ENCODE measurements at places on chromosomes 12 and 14.
A peak's percentile ranks its signal among the peaks of the same experiment; 100 is the strongest.

- no peaks in the 10 kb centered on the region for H3K4me1 ChIP-seq
- H3K27me3 ChIP-seq, result no peaks in the 10 kb centered on the region
- no peak overlapping the region for H3K27ac ChIP-seq
- DNase-seq, result no peak
- no peaks in the 10 kb centered on the region for H3K36me3 ChIP-seq
These were observed 151.4 kb downstream of the KTN1 start for GRCh38 chr14:55731311-55731872.

DNA sequence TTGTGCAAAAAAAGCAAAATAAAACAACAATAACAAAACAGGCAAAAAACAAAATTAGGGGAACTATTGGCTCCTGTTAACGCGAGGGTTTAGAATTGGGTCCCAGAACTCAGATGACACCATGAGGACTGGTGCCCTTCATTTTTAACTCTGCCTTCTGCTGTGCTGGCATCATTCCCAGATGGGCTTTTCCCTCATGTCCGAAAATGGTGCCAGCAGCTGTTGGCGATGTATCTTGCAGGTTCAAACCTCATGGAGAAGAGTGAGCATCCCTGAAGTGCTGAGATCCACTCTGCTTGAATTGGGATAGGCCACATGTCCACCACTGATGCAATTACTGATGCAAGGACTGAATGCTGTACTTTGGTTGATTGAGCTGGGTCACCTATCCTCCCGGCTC is 61.1 kb downstream of the MYRFL start:
- H3K27me3 ChIP-seq, result no peaks in the 10 kb centered on the region
- no peaks in the 10 kb centered on the region for H3K36me3 ChIP-seq
- no peaks in the 10 kb centered on the region for H3K4me1 ChIP-seq
- DNase-seq, result no peak
- no peak overlapping the region for H3K4me3 ChIP-seq

DNA sequence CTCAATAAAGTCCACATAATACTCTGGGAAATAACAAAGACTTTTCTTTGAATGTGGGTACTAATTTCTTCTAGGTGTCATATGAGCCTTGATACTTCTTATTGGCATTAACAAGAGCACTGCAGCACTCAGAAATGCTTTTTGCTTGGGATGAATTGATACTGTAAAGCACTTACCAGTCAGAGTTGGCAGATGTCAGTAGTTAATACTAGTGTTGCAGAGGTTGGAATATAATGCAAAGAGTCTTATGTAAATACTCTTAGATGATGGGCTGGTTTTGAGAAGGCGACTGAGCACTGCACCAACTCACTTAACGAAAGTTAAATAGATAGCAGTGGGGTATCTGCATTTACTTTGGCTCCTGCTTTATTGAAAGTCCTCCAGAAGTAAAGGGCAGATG is 25.6 kb upstream of the MBIP start:
- H3K36me3 ChIP-seq, result no peaks in the 10 kb centered on the region
- H3K27me3 ChIP-seq, result no peaks in the 10 kb centered on the region
- H3K27ac ChIP-seq, result no peak overlapping the region
- H3K4me1 ChIP-seq, result no peaks in the 10 kb centered on the region
- no peak for DNase-seq

- H3K27ac ChIP-seq, result peak overlapping the region; percentile 59
- H3K4me1 ChIP-seq, result peaks cover under 1% of the 10 kb centered on the region
- H3K27me3 ChIP-seq, result no peaks in the 10 kb centered on the region
- no peak for DNase-seq
These were observed 187.3 kb downstream of the CHST11 start for GRCh38 chr12:104643819-104644669.

GRCh38 chr12:62933602-62934238 is 1.2 kb downstream of the PPM1H start:
- peak overlapping the region; percentile 63 for H3K27ac ChIP-seq
- H3K4me3 ChIP-seq, result peak overlapping the region; percentile 70
- no peaks in the 10 kb centered on the region for H3K4me1 ChIP-seq
- H3K36me3 ChIP-seq, result no peaks in the 10 kb centered on the region
- no peak for DNase-seq

GRCh38 chr14:89424241-89424640 is 7.2 kb upstream of the FOXN3 start:
- DNase-seq, result no peak
- H3K27me3 ChIP-seq, result no peaks in the 10 kb centered on the region
- H3K4me3 ChIP-seq, result no peak overlapping the region
- no peaks in the 10 kb centered on the region for H3K36me3 ChIP-seq
- peaks cover 14% of the 10 kb centered on the region for H3K4me1 ChIP-seq

DNA sequence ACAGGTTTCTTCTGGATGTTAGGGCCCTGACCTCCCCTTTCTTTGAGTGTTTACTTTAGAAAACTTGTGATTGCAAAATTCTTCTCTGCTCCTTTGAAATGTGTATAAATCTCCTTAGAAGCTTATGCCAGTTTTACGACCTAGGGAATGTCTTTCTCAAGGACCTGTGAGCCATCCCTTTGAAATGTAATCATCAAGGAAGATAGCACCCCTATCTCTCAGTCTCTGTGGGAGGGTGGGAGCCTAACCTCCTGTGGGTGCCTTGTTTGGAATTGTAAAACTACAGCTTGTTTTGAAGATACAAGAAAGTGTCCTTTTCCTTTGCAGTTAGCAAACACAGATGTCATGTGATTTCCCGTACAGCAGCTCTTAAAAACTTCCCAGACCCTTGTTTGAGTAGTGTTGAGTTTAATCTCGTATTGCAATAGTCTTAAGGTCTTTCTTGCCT is 3.3 kb downstream of the OR10AD1 start:
- peak overlapping the region; percentile 97 for H3K27ac ChIP-seq
- H3K4me1 ChIP-seq, result no peaks in the 10 kb centered on the region
- H3K36me3 ChIP-seq, result peaks cover 3% of the 10 kb centered on the region
- no peak for DNase-seq

GRCh38 chr14:56358275-56358674 is 221.3 kb upstream of the TMEM260 start:
- H3K4me3 ChIP-seq, result no peak overlapping the region
- no peaks in the 10 kb centered on the region for H3K36me3 ChIP-seq
- peak overlapping the region; percentile 68 for H3K27ac ChIP-seq
- peaks cover 14% of the 10 kb centered on the region for H3K4me1 ChIP-seq

- no peaks in the 10 kb centered on the region for H3K36me3 ChIP-seq
- H3K27me3 ChIP-seq, result no peaks in the 10 kb centered on the region
- no peak for DNase-seq
- H3K4me3 ChIP-seq, result no peak overlapping the region
- no peak overlapping the region for H3K27ac ChIP-seq
These were observed 148.0 kb downstream of the SLC38A4 start for GRCh38 chr12:46677749-46678148.

DNA sequence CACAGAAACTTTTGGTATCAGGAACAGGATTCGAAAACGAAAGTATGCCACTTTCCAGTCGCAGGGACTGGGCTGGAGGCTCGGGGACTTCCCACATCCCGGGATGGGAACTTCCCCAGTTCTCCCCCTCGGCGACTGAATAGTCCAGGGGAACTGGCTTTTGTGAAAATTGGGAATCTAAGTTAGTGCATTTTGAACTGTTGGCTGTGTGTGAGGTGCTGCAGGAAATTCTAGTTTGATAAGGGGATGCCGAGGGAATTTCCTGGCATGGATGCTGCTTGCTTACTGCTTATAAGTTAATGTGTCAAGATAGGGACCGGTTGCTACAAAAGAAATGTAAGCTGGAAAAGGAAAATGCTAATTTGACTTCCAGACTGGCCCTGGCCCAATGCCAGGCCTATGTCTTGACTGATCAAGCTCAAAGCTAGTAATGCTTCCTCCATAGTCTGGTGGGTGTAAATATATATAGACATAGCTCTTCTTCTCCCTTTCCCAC is 73.4 kb upstream of the EIF5 start:
- no peaks in the 10 kb centered on the region for H3K4me1 ChIP-seq
- no peaks in the 10 kb centered on the region for H3K36me3 ChIP-seq
- no peak for DNase-seq
- peak overlapping the region; percentile 66 for H3K27ac ChIP-seq
- H3K4me3 ChIP-seq, result peak overlapping the region; percentile 65

DNA sequence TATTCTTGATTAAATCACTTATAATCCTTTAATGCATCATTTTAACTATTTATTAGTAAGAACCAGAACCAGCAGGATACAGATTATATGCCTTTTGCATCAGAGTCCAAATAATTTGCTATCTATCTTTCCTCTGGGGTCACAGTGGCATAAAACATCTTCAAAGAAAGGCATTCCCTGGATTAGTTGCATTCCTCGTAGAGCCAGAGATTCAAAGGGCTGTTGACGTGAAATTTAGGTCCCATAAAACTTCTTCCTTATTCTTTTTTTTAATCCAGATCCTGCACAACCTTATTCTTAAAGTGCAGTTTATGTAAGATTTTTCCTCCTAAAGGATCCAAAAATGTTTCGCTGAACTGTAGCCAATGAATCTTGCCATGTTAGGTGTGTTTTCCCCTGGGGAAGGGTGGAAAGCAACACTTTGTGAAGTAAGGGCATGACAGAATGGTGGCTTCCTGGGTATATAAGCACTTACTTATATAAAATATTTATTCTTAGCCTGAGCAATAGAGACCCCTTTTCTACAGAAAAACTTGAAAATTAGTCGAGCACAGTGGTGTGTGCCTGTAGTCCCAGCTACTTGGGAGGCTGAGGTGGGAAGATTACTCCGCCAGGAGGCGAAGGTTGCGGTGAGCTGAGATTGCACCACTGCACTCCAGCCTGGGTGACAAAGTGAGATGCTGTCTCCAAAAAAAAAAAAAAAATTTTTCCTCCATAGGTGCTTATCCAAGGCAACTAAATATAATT is 208.7 kb downstream of the PCNX1 start:
- no peak overlapping the region for H3K27ac ChIP-seq
- no peaks in the 10 kb centered on the region for H3K36me3 ChIP-seq
- H3K4me3 ChIP-seq, result no peak overlapping the region

- no peak overlapping the region for H3K27ac ChIP-seq
- DNase-seq, result no peak
- H3K27me3 ChIP-seq, result no peaks in the 10 kb centered on the region
- no peaks in the 10 kb centered on the region for H3K4me1 ChIP-seq
These were observed 17.1 kb upstream of the SERPINA1 start for GRCh38 chr14:94405486-94405885.

DNA sequence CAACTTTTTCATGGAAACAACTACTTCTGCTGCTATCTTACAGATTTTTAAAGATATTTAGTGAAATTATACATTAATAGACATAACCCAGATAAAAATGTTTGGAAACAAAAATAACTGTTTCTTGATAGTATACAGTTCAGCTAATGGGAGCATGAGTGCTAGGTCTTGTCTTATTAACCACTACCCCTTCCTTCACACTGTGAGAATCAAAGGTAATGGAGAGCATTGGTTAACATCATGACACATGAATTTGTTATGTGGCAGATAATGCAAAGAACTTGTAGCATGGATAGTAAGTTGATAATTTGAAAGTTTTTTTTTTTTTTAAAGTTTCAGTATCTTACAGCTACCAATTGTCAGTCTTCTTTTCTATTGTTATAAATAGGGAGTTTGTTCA is 44.2 kb downstream of the CCDC91 start:
- H3K4me1 ChIP-seq, result no peaks in the 10 kb centered on the region
- no peak for DNase-seq
- no peak overlapping the region for H3K27ac ChIP-seq

DNA sequence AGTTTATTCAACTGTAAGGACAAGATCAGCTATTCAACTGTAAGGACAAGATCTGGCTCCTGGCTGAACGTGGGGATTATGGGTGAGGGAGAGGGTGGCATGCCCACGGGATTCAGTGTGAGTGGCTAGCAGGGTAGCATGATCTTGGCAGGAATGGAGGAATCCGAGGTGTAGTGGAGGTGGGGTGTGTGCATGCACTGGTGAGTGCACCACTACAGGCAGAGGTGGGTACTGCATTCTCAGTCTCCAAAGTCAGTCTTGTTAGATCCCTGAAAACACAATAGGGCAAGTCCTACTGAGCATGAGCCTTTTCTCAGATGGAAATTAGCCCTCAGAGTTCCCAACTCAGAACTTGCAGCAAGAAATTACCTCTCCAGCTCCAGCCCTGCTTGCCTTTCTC is 32.2 kb upstream of the DCD start:
- no peak overlapping the region for H3K27ac ChIP-seq
- no peaks in the 10 kb centered on the region for H3K4me1 ChIP-seq
- no peak overlapping the region for H3K4me3 ChIP-seq
- H3K36me3 ChIP-seq, result no peaks in the 10 kb centered on the region
- H3K27me3 ChIP-seq, result no peaks in the 10 kb centered on the region

DNA sequence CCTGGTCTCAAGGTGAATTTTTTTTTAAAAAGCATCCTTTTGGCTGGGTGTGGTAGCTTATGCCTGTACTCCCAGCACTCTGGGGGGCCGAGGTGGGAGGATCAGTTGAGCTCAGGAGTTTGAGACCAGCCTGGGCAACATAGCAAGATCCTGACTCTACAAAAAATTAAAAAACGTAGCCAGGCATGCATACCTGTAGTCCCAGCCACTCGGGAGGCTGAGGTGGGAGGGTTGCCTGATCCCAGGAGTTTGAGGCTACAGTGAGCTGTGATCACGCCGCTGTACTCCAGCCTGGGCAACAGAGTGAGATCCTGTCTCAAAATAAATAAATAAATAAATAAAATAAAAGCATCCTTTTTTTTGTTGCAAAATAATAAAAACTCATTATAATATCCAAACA is 12.4 kb downstream of the TSPAN9 start:
- no peak for DNase-seq
- no peaks in the 10 kb centered on the region for H3K4me1 ChIP-seq
- H3K27ac ChIP-seq, result no peak overlapping the region
- no peak overlapping the region for H3K4me3 ChIP-seq

GRCh38 chr14:75220156-75220555 is 43.7 kb upstream of the TMED10 start:
- H3K4me1 ChIP-seq, result no peaks in the 10 kb centered on the region
- no peak overlapping the region for H3K4me3 ChIP-seq
- no peak for DNase-seq
- no peaks in the 10 kb centered on the region for H3K36me3 ChIP-seq

GRCh38 chr14:65704850-65705249 is 292.3 kb downstream of the FUT8 start:
- no peak for DNase-seq
- no peak overlapping the region for H3K4me3 ChIP-seq
- H3K27me3 ChIP-seq, result no peaks in the 10 kb centered on the region
- peak overlapping the region; percentile 32 for H3K27ac ChIP-seq
- H3K36me3 ChIP-seq, result no peaks in the 10 kb centered on the region

DNA sequence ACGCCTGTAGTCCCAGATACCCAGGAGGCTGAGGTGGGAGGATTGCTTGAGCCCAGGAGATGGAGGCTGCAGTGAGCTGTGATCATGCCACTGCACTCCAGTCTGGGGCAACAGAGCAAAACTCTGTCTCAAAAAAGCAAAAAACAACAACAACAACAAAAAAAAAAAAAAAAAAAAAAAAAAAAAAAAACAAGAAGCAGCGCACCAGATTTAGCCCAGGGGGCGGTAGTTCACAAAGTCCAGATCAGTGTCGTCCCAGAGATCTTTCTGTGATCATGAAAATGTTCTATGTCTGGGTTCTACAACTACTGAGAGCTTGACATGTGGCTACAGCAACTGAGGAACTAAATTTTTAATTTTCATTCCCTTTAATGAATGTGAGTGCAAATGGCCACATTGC is 27.4 kb downstream of the OAS2 start:
- H3K4me3 ChIP-seq, result no peak overlapping the region
- no peak overlapping the region for H3K27ac ChIP-seq
- H3K4me1 ChIP-seq, result no peaks in the 10 kb centered on the region
- H3K36me3 ChIP-seq, result peaks cover 15% of the 10 kb centered on the region
- no peaks in the 10 kb centered on the region for H3K27me3 ChIP-seq

Data from ascending aorta (tissue), 2 donors.